ENCODE measurements at places on chromosomes 12 and 14.

DNA sequence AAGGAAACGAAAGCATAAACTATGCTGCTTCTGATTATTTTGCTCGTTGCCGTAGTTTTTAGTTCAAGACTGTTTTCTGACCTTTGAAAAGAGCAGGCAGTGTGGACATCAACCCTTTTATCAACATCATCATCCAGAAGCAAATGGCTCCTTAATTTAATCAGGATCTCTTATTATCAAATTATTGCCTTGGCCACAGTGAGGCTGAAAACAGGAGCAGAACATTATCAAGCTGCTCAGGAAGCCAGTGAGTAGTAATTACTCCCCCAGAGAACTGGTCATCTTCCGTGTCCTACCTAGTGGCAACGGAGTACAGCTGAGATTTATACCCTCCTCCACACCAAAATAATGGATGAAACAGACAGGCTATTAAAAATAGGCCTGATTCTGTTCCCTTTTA is 2.2 kb upstream of the DIABLO start:
- DNase-seq, result no peak

DNA sequence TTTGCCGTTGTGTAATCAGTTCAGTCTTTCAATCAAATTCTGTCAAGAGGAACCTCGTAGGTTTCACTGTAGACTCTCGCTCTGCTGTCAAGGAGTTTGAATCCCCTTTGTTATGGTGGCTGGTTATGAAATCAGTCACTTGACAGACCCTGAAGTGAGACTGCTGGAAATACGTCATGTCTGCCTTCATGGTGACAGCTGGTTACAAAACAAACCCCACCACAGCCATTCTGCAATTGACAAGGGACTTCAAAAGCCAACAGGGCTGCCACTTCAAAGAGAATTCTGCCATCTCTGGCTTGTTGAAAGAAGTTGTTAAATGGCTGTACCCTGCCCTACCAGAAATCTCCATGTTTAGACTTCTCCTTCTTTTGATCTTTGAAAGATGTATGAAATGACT is 286.9 kb downstream of the ERC1 start:
- peak; percentile 11 for DNase-seq

- DNase-seq, result no peak
Observed at GRCh38 chr12:79925492-79925891, 9.4 kb downstream of the PPP1R12A start.

GRCh38 chr12:112616469-112617152 is 174.9 kb upstream of the RPH3A start:
- DNase-seq, result no peak

DNA sequence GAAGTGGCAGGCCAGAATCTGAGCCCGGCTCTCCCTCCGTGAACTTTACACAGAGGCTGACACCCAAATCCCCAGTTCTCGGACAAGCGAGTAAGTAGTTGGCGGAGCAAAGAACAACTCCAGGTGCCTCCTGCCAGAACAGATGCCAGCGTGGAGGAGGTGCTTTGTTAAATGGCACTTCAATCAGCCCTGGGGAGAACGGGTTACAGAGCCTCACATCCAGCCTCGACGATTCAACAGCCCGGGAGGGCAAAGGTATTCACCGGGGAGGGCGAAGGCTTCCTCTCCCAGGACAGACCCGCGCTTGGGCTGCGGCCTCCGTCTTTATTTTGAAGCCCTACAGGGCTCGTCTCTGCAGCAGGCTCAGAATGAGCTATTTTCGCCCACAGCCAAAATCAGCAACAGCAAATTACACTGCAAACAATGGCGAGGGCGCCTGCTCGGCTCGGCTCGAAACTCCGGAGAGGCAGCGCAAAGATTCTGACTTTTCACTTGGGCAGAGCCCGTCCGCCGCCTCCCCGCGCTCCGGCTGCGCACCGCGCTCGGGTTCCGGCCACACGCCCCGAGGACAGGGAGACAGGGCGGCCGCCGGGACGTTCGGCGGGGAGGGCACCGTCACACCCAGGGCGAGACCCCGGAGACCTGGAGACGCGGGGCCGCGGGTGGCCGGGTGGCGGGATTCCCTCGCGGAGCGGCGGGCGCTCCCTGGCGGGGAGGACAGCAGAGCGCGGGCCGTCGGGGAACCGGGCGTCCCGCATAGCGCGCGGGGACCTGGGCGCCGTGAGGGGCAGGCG is 811 bp downstream of the TMCC3 start:
- DNase-seq, result peak; percentile 5

GRCh38 chr12:45887544-45887943 is 102.8 kb downstream of the SCAF11 start:
- no peak for DNase-seq

DNA sequence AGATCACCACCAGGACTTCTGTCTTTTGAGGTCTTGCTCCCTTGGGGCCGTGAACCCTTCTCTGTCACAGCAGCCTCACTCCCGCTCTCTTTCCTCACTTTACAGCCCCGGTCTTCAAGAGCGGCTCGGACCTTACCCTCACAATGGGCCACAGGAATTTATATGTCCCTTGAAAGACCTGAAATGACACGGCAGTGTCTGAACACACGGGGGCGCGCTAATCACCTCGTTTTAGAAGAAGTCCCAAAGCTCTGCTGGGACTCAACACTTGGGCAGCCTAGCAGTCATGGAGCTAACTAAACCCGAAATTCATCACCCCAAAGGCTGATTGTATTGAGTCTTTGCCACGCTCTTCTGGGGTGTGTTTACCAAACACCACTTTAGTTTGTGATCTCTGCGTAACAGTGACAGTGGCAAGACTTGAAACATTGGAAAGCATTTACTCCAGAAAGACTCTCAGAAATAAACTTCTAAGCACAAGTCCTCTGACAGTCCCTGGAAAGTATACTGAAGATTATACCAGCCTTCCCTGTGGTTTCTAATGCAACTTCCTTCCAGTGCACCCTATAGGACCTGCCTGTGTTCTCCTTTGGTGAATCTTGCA is 29.0 kb downstream of the SERPINA11 start:
- DNase-seq, result peak; percentile 3

DNA sequence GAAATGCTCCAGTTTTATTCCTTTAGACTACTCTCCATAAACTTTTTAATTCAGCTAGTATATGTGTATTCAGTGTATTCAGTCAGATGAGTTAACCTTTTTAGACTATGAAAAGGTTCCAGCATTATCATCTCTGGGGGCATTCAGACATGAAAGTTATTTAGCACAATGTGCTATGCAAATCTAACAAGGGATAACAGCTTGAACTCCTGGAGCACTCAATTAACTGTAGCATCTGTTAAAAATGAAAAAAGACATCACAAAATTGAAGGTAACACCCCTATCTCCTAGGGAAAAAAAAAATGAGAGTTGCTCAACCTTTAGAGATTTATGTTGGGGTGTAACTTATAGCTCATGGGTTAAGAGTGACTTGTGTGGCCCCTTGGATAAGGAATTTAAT is 211.5 kb downstream of the PHLDA1 start:
- DNase-seq, result no peak

- no peak for DNase-seq
Observed at GRCh38 chr12:95173392-95174251, 43.6 kb downstream of the FGD6 start.

DNA sequence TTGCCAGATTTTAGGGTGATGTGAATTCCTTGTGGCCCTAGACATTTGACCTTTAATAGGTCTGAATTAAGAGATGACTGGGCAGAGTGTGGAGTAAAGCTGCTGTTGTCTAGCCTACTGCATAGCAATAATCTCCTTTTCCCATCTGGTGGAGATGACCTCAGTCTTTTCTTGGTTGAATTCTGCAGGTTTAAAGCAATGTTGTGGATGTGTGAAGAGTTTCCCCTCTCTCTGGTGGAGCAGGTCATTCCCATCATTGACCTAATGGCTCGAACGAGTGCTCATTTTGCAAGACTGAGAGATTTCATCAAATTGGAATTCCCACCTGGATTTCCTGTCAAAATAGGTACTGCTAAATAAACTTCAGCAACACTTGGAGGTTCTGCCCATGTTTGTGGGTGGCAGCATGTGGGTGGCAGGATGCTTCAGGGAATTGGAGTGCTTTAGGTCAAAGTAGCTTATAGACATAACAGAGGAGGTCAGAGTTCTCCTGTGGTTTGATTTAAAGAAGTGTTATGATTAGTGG is 19.0 kb downstream of the C12orf76 start:
- no peak for DNase-seq

DNA sequence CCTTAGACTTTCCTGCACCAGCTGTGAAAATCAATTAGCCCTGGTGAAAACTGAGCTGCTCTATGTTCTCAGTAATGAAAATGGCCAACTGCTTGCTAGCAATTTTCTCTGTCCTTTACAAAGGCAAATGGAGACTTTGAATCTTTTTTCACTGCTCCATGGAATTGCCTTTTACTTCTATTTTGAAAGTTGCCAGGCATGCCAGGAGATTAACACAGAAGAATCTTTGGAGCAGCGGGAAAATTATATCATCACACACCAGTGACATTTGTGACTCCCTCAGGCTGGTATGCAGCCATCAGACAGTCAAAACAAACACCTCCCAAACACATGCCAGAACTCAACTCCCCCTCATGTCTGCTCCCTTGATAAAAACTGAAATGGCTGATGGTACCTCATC is 872.0 kb upstream of the FLRT2 start:
- DNase-seq, result no peak

DNA sequence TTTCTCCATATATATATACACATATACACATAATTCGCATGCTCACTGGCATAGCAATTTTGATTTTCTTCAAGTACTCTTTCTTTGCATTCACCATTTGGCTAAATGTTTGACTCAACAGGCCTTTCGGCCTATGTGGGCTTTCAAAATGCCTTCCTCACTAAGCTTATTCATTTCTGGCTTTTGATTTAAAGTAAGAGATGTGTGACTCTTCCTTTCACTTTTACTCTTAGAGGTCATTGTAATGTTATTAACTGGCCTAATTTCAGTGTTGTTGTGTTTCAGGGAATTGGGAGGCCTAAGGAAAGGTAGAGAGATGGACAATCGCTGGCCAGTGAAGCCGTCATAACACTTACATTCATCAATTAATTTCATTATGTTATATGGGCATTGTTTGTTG is 14.5 kb upstream of the KLRD1 start:
- DNase-seq, result no peak

- DNase-seq, result no peak
Observed at GRCh38 chr12:121770388-121770787, 23.1 kb downstream of the RHOF start.

DNA sequence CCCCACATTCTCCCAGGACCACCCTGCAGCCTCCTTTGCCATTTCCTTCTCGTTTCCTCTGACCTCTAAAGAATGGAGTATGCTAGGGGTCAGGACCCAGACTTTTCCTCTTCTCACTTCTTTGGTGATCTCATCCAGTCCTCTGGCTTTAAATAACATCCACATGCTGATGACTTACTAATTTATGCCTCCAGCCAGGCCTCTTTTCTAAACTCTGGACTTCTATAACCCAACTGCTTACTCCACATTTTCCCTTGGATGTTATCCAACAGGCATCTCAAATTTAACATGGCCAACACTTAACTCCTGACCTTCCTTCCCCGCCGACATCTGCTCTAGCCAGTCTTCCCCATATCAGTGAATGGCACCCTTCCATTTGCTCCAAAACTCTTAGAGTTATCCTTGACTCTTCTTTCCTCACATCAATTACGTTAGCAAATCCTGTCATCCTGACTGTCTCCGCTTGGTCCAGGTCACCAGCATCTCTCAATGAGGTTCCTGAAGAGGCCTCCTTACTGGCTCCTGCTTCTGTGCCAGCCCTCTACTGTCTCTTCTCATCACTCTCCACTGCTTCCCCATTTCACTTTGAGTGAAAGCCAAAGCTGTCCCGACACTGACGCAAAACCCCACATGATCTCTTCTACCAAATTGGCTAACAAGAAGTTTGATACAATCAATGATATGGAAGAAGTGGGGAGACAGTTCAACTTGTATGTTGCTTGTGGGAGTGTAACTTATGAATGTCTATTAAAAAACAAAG is 42.7 kb downstream of the TMBIM6 start:
- DNase-seq, result no peak

GRCh38 chr14:42617005-42617404 is 1010.3 kb downstream of the LRFN5 start:
- DNase-seq, result no peak

DNA sequence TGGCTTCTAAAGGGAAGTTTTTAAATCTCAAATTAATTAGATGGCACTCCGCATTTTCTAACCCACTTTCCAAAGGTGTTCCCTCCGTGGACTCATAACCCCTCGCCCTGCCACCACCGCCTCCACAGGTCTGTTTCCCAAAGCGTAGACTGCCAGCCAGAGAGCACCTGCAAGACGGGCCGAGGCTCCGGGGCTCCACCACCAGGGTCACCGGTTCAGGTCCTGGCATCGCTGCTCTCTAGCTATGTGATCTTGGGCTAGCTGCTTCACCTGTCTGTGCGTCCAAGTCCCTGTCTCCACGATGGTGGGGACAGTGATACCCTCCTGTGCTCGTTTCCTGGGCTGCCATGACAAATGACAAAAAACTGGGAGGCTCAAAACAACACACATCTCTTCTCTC is 11.5 kb downstream of the RIMBP2 start:
- DNase-seq, result no peak

- DNase-seq, result no peak
Observed at GRCh38 chr12:85147331-85147730, 111.2 kb downstream of the LRRIQ1 start.

DNA sequence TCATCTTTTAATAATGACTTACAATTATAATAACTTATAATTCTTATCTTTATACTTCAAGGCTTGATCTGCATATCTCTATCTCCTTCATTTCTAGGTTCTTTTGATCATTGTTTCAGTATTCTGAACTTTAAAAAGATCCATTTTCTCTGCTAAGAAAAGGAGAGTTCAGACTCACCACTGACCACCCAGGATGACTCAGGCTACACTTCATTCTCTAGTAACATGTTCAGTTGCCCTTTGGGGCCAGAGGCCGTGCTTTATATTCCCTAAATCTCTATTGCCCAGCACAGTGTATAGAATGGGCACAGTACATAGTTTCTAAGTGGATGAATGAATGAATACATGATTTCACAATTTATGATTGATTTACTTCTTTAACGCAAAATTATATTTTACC is 268.7 kb downstream of the AKAP6 start:
- DNase-seq, result no peak

DNA sequence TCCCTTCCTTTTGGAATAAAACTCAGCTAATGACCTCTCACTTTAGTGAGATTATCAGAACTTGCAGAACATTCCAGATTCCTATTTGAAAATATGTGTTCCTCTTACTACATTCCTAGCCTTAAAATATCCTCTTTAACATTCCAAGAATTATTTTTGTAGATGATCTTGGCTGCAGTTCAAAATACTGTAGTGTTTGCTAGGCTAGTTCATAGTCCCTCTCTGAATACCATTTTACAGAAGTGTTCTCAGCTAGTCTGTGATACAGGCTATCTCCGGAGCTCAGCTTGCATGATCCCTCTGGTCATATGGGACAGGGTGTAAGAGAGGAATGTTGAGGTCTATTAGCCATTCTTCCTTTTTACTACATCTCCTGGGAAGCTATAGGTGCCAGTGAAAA is 17.6 kb upstream of the GPR33 start:
- no peak for DNase-seq

- no peak for DNase-seq
Observed at GRCh38 chr12:122743895-122744525, 8.6 kb upstream of the DENR start.

DNA sequence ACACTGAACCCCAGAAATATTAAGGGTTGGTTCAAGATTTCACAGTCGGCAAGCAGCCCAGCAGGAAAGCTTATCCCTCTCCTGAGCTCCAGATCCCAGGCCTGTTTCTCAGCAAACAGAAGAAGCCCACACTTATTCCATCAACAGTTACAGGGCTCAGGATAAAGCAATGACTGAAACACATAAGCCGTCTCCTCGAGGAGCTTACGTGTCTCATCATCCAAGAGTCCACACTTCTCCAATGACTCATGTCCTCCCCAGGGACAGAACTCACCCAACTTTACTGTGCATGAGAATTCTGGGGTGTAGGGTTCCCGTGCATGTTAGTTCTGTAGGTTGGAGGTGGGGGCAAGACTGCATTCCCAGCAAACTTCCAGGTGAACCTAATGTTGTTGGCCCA is 31.2 kb downstream of the GSC start:
- no peak for DNase-seq

All from CD4-positive, alpha-beta T cell treated with Interleukin-6 at 100 ng/mL for 8 hours (primary cell).